ENCODE measurements at places on chromosomes 5 and 9. TPM values are rescaled to one million over a fixed set of nuclear protein-coding genes. Genes with fewer than 3 reads are reported as not detected.
A peak's percentile ranks its signal among the peaks of the same experiment; 100 is the strongest.

- no peak for DNase-seq
Observed at GRCh38 chr9:75892216-75892911, 1.9 kb downstream of the PCSK5 start.

GRCh38 chr5:63878788-63879187, 83.5 kb downstream of the HTR1A start:
- no peak for DNase-seq

- DNase-seq: no peak
Observed at GRCh38 chr9:85290019-85290418, 451.7 kb downstream of the AGTPBP1 start.

- no peak for DNase-seq
Observed at GRCh38 chr5:134610725-134611124, 21.9 kb downstream of the SAR1B start.

- no peak for DNase-seq
Observed at GRCh38 chr9:89325733-89326132, 7.4 kb downstream of the SECISBP2 start.

DNA sequence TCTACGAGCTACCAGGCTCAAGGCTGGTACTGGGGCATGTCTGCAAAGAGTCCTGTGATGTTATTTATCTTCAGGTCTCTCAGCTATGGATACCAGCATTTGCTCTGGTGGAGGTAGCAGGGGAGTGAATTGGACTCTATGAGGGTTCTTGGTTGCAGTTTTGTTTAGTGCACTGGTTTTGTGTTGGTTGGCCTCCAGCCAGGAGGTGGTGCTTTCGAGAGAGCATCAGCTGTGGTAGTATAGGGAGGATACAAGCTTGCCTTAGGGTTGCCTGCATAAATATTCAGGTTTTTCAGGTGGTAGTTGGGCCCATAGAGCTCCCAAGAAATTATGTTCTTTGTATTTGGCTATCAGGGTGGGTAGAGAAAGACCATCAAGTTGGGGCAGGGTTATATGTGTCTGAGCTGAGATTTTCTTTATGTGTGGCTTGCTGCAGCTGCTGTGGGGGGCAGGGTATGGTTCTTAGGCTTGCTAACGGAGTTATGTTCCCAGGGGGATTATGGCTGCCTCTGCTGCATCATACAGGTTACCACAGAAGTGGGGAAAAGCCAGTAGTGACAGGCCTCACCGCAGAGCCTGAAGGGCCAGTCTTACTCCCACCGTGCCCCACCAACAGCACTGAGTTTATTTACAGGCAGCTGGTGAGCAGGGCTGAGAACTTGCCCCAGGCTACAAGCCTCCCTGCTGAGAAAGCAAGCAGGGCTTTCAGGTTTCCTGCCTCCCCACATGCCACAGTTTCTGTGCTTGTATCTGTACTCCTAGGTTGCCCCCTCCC, 9.7 kb upstream of the RIOK2 start:
- peak; percentile 95 for DNase-seq

- DNase-seq: no peak
Observed at GRCh38 chr5:112189391-112189790, 229.7 kb downstream of the EPB41L4A start.

GRCh38 chr9:28158451-28158850, 585.2 kb upstream of the C9orf72 start:
- no peak for DNase-seq

- DNase-seq: peak; percentile 89
Observed at GRCh38 chr9:129570450-129571297, 50.2 kb downstream of the C9orf50 start.

DNA sequence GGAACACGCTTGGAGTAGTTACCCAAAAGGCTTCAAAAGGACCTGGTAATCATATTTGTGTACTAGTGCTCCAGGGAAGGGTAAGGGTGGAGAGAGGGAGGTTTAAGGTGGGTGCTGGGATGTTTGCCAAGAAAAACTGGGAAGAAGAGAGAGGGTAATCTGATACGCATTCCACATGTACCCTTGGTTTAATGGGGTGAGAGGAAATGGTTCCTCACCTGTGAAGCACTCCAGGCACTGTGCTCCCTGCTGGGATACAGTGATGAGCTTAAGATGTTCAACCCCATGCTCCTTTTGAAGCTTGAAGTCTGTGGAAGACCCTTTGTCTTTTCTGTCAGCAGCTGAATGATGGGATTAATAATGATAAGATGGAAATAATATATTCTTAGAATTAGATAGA, 98.4 kb downstream of the COX7C start:
- DNase-seq: no peak

DNA sequence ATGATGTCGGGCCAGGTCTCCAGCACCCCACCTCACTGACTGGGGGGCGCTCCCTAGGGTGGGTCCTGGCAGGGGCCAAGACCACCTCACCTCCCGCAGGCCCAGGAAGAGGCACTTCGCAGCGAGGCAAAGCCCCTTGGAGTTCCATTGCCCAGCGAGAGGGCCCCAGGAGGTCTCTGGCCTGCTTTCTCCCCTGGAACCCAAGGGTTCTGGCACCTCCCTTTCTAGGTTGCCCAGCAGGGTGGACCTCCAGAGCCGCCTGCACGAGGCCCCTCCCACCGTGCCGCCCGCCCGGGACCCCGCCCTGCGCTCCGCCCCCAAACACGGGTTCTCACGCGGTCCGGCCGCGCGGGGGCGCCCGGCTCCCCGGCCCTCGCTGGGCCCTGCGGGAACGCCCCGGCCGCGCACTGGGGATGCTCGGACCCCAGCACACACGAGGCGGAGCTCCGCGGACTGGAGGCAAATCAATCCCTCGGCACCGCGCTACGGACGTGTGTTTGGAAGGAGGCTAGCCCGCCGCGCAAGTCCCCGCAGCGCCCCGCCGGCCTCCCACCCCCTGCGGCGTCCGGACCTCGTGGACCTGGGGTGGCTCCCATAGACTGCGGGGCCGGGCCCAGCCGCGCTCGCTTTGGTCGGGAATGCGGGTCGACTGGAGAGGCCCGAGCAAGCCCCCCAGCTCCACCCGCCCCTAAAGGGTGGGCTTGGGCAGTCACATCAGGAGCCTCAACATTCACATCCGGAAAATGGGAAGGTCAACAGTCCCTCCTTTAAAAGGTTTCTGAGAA, 99.5 kb upstream of the LMX1B start:
- DNase-seq: no peak

GRCh38 chr5:92144824-92145223, 761.7 kb upstream of the ARRDC3 start:
- DNase-seq: no peak

DNA sequence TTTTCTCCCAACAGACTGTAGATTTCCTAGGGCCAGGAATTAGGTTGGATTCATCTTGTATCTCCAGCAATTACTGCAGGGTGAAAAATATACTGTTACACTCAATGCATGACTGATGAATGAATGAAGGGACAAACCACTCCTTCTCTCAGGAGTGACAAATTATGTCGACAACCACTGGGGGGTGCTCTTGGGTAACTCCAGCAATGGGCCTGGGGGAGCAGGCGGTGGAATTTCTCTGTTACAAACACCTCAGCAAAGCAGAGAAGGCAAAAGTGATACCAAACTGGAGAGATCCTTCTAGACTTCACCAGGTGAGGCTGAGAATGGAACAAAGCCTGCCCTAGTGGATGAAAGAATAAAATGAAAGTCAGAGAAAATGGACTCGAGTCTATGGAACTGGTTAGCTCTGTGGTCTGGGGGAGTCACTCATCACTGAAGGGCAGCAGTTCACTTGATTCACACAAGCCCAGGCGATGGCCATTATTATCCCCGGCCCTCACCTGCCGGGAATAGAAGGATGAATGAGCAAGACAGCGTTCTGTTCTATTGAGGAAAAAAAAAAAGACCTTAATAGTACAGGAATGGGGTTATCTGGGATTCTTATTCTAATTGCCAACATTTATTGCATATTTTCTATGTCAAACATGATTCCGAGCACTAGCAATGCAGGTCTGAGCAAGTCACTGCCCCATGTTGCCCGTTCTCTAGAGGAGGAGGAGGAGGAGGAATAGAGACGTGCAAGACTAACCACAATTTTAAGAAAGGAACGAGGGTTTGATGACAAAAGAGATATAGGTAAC, 341.1 kb downstream of the ASTN2 start:
- peak; percentile 14 for DNase-seq

- DNase-seq: peak; percentile 54
Observed at GRCh38 chr9:79694676-79695400, 123.1 kb downstream of the TLE4 start.

DNA sequence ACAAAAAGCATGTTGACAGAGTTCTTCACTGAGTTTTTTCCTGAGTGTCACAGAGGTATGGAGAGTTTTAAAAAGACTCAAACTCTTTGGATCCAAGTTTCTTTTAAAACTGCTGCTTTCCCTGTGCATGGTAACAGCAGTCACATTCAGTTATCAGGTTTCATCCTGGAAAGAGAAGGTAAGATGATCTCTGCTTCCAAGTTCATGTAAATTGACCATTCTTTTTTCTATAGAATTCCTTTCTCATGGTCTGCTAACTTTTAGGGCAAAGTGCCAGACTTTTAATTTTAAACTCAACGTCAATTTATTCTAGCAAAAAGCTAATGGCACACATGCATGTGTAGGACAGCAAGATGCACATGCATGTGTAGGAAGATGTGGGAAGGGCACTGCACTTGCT, 52.5 kb upstream of the PRLR start:
- no peak for DNase-seq

- DNase-seq: no peak
Observed at GRCh38 chr5:40258222-40258621, 421.5 kb upstream of the PTGER4 start.

- DNase-seq: no peak
Observed at GRCh38 chr9:70510157-70510770, 95.8 kb upstream of the KLF9 start.

- DNase-seq: no peak
Observed at GRCh38 chr9:1051210-1051583, 1.0 kb downstream of the DMRT2 start.

- no peak for DNase-seq
Observed at GRCh38 chr9:1156794-1157550, 106.8 kb downstream of the DMRT2 start.

DNA sequence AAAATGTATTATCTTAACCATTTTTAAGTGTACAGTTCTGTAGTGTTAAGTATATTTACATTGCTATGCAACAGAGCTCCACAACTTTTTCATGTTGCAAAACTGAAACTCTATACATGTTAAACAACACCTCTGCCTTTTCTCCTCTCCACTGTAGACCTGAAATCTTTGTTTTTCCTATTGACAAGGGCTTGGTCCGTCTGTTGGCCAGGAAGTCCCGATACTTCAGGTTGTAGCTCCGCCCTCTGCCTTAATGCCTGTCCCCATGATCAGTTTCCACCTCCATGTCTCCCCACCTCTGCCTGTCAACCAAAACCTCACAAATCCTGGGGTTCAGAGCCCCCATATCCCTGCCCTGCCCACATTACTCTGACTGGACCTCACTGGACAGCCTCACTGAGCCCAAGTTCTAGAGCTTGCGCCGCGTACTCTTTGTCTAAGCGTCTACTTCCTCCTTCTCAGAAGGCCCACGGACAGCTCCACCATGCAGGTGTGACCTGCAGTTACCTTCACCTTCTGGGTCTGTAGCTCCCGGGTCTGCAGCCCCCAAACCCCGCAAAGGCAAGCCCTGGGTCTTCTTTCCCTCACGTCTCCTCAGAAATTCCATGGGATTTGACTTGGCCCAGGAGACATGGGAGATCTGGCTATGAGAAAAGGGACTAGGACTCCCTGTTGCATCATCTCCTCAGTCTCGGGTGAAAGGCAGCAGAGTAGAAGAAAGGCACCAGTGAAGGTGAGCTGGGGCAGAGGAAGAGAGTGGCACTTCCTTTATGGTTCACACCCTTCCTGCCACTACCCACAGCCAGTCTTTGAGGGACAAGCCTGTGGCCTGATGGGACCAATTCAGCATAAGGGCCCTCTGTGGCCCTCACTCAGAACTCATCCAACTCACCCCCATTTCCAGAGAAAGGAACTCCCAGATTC, 8.0 kb downstream of the GLIPR2 start:
- no peak for DNase-seq

DNA sequence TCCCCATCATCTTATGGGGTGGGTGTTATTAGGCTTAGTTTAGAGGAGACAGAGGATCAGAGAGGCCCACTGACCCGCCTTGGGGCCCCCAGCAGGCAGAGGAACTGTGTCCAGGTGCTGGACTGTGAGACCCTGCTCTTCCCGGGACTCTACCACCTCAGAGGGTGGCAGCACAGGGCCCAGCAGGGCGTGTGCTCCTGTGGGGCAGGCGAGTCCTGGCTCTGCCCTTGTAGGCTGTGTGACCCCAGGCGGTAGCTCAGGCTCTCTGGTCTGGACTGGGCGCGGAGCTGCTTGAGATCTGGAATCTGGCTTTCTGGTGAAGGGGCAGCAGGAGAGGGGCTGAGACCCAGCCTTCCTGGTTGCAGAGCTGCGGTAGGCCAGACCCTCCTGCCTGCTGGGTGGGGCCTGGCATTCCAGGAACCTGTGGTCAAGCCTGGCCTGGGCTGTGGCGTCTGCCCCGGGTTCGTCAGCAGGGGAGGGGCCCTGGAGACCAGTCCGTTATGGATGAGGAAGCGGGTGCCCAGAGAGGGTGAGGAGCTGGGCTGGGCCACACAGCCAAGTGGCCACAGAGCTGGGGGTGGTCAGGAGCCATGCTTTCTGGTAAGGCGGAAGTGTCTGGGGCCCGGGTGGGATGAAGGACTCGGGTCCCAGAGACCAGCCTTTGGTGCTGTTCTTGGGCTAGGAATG, 46.5 kb downstream of the RXRA start:
- no peak for DNase-seq

DNA sequence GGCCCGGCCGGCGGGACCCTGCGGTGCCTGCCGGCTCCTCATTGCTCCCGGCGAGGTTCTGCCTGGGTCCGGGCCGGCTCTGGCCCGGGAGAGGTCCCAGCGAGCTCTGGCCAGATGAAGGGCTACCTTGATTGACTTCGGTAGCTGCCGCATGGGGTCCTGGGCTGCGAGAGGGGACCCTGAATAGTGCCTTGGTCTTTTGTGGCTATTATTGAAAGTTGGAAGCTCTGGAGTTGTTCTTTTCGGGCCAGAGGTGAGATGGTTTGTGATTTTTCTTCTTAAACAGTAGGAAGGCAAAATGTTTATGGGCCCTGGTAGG, 635 bp downstream of the NAA35 start:
- DNase-seq: no peak

DNA sequence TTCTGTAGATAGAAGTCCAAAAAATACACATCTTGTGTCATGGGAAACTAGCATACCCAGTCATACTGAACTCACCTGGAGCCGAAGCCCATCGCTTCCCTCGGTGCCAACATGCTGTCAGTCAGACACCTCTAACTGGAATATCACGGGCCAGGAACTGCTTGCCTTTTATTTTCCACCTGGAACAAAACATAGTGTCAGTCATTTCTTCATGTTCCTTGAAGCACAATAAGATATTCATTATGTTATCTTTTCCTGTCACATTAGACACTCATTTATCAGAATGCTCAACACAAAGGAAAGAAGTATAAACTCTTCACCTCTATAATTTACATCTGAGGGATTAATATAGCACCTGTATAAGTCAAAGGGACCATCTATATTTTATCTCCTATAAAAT, 674.4 kb downstream of the PTPRD start:
- no peak for DNase-seq

GRCh38 chr5:158857976-158858375, 241.7 kb downstream of the EBF1 start:
- no peak for DNase-seq

GRCh38 chr5:33840927-33841547, 50.8 kb downstream of the ADAMTS12 start:
- no peak for DNase-seq

The SLC9A3 gene
- 2.3 TPM for total RNA-seq

The TMEM171 gene
- total RNA-seq: 10.7 TPM

The LVRN gene
- not detected for total RNA-seq

The PDE8B gene
- not detected for total RNA-seq

The PCDH12 gene
- total RNA-seq: not detected

The SLC36A3 gene
- total RNA-seq: not detected

The PTPDC1 gene
- 2.8 TPM for total RNA-seq

The FBP2 gene
- 0.41 TPM for total RNA-seq

The KIF27 gene
- total RNA-seq: 1.2 TPM

The ALG2 gene
- 56.6 TPM for total RNA-seq

Data from H4 (cell line).